ENCODE measurements at places on chromosomes 12 and 14.

DNA sequence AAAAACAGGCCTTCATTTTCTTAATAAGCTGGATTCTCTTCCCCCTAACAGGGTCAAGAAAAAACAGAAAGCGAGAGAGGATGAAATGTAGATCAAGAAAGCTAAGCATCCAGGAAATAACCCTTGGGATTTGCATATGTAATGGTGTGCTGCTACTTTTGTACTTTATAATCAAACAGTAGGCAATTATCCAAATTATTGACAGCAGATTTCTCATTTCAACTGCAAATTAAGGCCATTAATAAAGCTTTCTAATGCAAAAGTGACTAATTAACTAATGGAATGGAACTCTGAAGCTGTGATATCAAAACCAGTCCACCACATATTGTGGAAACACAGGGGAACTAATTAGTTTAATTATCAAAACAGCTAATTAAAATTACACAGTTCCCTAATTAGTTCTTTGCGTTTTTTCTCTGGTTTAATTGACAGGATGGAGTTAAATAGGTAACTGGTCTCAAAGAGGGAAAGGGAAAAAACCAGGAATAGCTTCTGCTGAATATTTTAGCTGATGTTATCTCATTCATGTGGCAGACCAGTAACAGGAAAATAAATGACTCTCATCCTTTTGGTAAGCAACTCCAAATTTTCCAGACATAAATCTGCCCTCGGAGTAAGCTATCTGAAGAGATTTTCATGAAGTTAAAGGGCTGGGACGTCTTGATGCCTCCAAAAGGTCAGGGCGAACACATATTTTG is 182.7 kb upstream of the LMO3 start:
- no peak for DNase-seq

GRCh38 chr14:64723691-64724577 is 19.7 kb downstream of the PLEKHG3 start:
- DNase-seq, result no peak

- no peak for DNase-seq
Observed at GRCh38 chr12:116009805-116010204, 267.7 kb downstream of the MED13L start.

- DNase-seq, result no peak
Observed at GRCh38 chr14:77918448-77918847, 118.5 kb downstream of the ADCK1 start.

GRCh38 chr12:56029166-56029519 is 8.3 kb downstream of the IKZF4 start:
- DNase-seq, result no peak

GRCh38 chr14:59438195-59438647 is 27.0 kb downstream of the GPR135 start:
- DNase-seq, result no peak

DNA sequence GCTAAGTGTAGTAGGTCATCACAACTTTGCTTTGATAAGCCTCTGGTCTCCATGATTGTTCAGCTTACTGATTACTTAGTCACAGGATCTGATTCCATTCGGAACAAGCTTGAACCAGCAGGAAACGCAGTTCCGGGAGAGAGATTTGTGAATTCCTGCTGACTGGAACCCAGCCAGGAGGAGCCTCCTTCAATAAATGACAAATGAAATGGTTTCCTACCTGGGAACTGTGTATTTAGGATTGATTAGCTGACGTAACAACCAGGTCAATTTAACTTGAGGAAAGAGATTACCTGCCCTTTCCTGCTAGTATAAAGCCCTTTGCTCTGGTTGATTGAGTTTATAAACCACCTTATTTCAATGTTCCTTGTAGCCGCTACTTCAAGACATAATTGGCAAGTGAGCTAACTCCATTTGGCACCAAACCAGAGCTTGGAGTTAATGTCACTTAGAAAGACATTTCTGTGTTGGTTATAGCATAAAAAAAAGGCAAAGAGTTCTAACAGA is 35.1 kb upstream of the KCNH3 start:
- DNase-seq, result no peak

DNA sequence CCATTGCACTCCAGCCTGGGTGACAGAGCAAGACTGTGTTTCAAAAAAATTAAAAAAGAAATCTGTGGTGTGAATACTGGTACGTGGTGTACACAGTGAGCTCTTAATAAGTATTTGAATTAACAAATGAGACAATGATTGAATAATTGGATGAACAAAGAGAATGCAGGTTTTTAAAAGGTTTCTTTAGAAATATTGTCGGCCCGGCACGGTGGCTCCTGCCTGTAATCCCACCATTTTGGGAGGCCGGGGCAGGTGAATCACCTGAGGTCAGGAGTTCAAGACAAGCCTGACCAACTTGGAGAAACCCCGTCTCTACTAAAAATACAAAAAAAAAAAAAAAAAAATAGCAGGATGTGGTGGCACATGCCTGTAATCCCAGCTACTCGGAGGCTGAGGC is 6.6 kb downstream of the HIF1A start:
- DNase-seq, result no peak

- DNase-seq, result no peak
Observed at GRCh38 chr14:105199093-105199492, 18.0 kb upstream of the NUDT14 start.

GRCh38 chr12:7719946-7720730 is 8.9 kb downstream of the DPPA3 start:
- no peak for DNase-seq

- DNase-seq, result peak; percentile 30
Observed at GRCh38 chr12:65666876-65667275, 157.4 kb upstream of the HMGA2 start.

GRCh38 chr14:103517721-103518421 is 4.8 kb downstream of the CKB start:
- DNase-seq, result no peak

DNA sequence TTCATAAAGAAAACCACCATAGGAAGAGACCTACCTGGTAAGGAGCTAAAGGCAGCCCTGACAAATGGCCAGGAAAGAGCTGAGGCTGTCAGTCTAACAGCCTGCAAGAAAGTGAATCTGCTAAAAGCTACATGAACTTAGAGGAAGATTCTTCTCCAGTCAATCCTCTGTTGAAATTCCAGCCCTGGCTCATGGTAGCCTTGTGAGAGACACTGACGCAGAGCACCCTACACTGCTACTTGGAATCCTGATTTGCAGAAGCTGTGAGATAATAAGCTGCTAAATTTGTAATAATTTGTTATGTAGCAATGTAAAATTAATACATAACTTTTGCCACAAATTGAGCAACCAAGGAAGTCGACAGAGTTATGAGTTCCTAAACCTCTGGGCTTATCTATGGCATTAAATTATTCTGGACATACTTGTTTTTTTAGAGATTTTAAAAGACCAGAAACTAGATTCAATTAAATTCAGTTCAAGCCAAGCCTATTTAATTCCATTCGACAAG is 257.0 kb downstream of the ETNK1 start:
- DNase-seq, result no peak

DNA sequence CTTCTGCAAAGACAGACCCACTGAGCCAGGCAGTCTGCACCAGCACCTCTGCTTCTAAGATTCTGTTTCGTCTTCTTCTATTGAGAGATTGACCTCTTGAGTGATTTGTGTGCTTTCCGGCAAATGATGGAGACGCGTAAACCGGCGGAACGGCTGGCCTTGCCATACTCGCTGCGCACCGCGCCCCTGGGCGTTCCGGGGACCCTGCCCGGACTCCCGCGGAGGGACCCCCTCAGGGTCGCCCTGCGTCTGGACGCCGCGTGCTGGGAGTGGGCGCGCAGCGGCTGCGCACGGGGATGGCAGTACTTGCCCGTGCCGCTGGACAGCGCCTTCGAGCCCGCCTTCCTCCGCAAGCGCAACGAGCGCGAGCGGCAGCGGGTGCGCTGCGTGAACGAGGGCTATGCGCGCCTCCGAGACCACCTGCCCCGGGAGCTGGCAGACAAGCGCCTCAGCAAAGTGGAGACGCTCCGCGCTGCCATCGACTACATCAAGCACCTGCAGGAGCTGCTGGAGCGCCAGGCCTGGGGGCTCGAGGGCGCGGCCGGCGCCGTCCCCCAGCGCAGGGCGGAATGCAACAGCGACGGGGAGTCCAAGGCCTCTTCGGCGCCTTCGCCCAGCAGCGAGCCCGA is 703 bp downstream of the ASCL4 start:
- DNase-seq, result no peak

DNA sequence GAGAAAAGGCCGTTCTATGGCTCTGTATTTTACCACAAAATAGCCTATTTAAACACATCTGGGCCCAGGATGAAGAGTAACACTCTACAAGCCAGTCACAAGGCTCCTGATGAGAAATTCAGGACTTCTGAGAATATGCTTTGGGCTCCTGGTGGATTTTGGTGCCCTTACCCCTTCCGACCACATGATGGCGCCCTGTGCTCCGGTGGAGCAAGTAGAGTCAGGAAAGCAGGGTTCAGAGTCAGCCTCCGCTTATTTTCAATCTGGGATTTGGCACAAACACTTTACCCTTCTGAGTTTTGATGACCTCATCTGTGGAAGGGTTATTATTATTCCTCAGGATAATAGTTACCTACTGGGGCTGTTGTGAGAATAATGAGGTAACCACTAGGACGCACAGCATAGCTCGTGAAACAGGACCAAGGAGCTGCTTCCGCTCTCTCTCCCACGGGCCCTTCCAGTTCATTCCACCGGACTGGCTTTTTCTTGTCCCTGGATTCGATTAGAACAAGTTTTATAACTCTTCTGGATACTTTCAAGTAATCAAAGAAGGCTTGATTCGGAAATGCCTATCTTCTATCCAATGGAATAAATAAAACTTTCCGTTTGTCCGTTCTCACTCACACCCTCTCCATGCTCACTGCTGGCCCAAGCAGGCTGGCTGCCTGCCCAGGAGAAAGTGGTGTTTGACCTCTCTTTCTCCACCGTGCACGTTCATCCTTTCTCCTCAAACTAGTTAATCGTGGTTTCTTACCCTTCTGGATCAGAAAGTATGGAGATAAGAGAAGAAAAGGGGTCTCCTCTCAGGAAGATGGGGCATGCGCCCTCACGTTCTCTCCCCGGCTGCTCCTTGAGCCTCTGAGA is 104.6 kb downstream of the GALC start:
- DNase-seq, result peak; percentile 19

DNA sequence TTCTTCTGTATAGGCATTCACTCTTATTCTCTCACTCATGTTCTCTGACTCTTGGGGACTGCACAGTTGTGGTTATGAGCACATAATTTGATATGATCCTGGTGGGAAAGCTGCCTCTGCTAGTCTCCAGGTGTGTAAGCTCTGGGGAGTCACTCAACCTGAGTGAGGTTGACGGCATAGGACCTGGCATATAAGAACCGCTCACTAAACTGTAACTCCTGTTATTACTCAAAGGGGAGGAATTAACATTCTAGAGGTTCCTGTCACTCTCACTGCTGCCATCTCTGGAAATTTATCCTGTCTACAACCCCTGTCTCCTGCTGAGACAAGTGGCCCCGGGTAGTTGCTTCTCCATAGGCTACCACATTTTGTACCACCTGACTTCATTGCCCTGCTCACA is 14.0 kb downstream of the SRSF5 start:
- DNase-seq, result no peak

DNA sequence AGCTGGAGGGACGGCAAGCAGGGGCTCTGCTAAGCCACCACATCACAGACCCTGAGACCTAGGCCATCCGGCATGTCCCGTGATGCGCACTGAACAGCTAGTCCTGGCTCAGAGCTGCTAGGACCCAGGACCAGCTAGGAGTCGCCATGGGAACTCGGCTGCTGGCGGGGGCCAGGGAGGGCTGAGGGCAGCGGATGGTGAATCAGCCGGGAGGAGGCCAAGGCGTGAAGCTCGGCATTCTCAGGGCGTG is 5.1 kb downstream of the AHNAK2 start:
- DNase-seq, result no peak

DNA sequence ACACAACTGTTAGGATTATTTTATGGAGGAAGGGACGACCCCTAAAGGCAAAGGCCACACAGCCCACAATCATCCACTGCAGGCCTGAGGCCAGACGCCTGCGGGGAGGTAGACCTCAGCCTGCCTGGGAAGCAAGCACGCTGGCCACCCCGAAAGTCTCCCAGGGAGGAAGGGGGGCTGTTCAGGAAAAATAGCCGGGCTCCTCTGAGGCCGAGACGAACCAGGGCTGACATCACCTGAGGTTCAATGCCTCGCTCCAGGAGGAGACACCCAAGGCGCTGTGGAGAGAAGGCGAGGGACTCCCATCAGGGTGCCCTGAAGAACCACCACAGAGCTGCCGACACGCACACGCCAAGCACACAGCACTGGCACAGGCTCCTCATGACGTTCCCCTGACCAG is 127.4 kb downstream of the PIWIL1 start:
- no peak for DNase-seq

- DNase-seq, result no peak
Observed at GRCh38 chr12:131047789-131048610, 94.3 kb downstream of the ADGRD1 start.

GRCh38 chr14:30610787-30611343 is 11.3 kb upstream of the SCFD1 start:
- DNase-seq, result no peak

- DNase-seq, result no peak
Observed at GRCh38 chr14:30223966-30224365, 296.3 kb upstream of the PRKD1 start.

- DNase-seq, result no peak
Observed at GRCh38 chr12:62787611-62788010, 147.3 kb downstream of the PPM1H start.

DNA sequence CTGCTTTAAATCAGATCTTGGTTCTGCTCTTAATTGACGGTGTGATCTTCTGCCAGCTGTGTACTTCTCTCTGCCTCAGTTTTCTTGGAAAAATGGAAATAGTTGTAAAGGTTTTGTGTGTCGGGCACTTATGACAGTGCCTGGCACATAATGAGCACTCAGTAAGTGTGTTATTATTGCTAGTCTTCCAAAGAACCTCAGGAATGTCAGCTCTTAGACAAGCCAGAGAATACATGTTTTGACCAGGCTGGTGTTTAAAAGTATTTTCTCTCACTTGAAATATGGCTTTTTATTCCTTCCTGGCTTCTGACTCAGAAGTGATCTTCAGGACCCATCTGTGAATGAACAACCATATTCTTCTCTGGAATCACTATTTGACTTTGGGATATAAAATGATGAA is 304.1 kb downstream of the SNAPC1 start:
- DNase-seq, result no peak

DNA sequence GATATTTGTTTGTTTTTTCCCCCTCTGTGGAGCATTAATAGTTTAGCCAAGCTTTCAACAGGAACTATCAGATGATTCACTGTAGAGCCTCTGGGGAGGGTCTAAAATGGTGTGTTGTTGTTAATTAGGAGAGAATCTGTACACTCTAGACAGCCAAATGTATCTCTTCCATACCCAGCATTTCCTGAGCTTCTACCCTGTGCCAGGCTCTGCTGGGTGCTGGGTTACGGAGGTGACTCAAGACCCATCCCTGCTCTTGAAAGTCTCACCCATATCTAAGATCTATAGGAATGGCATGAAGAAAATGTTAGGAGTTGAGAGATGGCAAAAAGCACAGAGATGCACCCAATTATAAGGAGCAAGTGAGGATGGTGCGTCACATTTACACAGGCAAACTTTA is 245.8 kb downstream of the C12orf75 start:
- DNase-seq, result no peak
